T-helper 2 cell treated with Interferon-gamma antibody and Interleukin-4, amounts not matched to agents 100 ng/mL and 5 ng/mL, for 36 hours (primary cell): ENCODE measurements at places on chromosomes 7 and 10. TPM values are rescaled to one million over a fixed set of nuclear protein-coding genes. Genes with fewer than 3 reads are reported as not detected.

ASB4 gene
- not detected in 2 replicates for total RNA-seq

RTKN2 gene
- total RNA-seq: 5.0 and 5.3 TPM in 2 replicates

DPYSL4 gene
- total RNA-seq: 11.1 and 11.8 TPM in 2 replicates

MYO3A gene
- total RNA-seq: not detected in 2 replicates

C10orf143 gene
- 3.9 and 4.9 TPM in 2 replicates for total RNA-seq

PAXIP1 gene
- 34.5 and 36.9 TPM in 2 replicates for total RNA-seq

LRRN3 gene
- total RNA-seq: 132 and 138 TPM in 2 replicates

NPY gene
- total RNA-seq: not detected in 2 replicates

C10orf67 gene
- not detected in 2 replicates for total RNA-seq

ATG9B gene
- total RNA-seq: 9.6 and 10.3 TPM in 2 replicates

PPP1R3C gene
- not detected in 2 replicates for total RNA-seq

PCDH15 gene
- total RNA-seq: not detected in 2 replicates

AMPH gene
- 0.23 and 0.30 TPM in 2 replicates for total RNA-seq

MOGAT3 gene
- not detected in 2 replicates for total RNA-seq

AKR1C4 gene
- not detected in 2 replicates for total RNA-seq

ORC5 gene
- 24.8 and 25.4 TPM in 2 replicates for total RNA-seq

ARL5B gene
- 13.6 and 14.1 TPM in 2 replicates for total RNA-seq

GRK5 gene
- total RNA-seq: 38.9 and 41.6 TPM in 2 replicates

CDK14 gene
- total RNA-seq: 0.09 and 0.18 TPM in 2 replicates

SH2D4B gene
- total RNA-seq: 0.07 and 0.14 TPM in 2 replicates

IFIT2 gene
- 4.7 and 5.9 TPM in 2 replicates for total RNA-seq

CHRM2 gene
- total RNA-seq: not detected in 2 replicates

EEPD1 gene
- total RNA-seq: 11.5 and 13.8 TPM in 2 replicates

CACNB2 gene
- total RNA-seq: 0.14 and 0.23 TPM in 2 replicates

TMEM196 gene
- total RNA-seq: not detected in 2 replicates

GPR26 gene
- not detected in 2 replicates for total RNA-seq

UTF1 gene
- total RNA-seq: not detected in 2 replicates

COMTD1 gene
- total RNA-seq: 31.2 and 34.0 TPM in 2 replicates

CAV2 gene
- total RNA-seq: not detected in 2 replicates

NAT16 gene
- not detected in 2 replicates for total RNA-seq

TMEM229A gene
- total RNA-seq: not detected in 2 replicates

MGMT gene
- total RNA-seq: 17.3 and 17.9 TPM in 2 replicates

LRRD1 gene
- 0.11 TPM in 1 of 2 replicates, not detected in the other for total RNA-seq

ARID5B gene
- total RNA-seq: 30.9 and 31.0 TPM in 2 replicates

AS3MT gene
- 0.36 TPM in 1 of 2 replicates, not detected in the other for total RNA-seq

LAMTOR4 gene
- total RNA-seq: 143 and 155 TPM in 2 replicates

C10orf71 gene
- not detected in 2 replicates for total RNA-seq

ABCB1 gene
- 2.4 and 3.7 TPM in 2 replicates for total RNA-seq

SEMA3C gene
- not detected in 2 replicates for total RNA-seq

EBLN1 gene
- not detected in 2 replicates for total RNA-seq

HYAL4 gene
- total RNA-seq: not detected in 2 replicates

ZPBP gene
- total RNA-seq: not detected in 2 replicates

TSPAN14 gene
- 118 and 119 TPM in 2 replicates for total RNA-seq

LEP gene
- not detected in 2 replicates for total RNA-seq

TAS2R60 gene
- not detected in 2 replicates for total RNA-seq

PIP gene
- not detected in 2 replicates for total RNA-seq

ZNF212 gene
- 10.2 and 12.5 TPM in 2 replicates for total RNA-seq

RET gene
- 0.18 and 0.30 TPM in 2 replicates for total RNA-seq

RNF32 gene
- total RNA-seq: 3.9 and 4.8 TPM in 2 replicates

CYP2C8 gene
- 0.23 and 0.30 TPM in 2 replicates for total RNA-seq

A1CF gene
- not detected in 2 replicates for total RNA-seq
